ENCODE measurements at places on chromosomes 4 and X.

DNA sequence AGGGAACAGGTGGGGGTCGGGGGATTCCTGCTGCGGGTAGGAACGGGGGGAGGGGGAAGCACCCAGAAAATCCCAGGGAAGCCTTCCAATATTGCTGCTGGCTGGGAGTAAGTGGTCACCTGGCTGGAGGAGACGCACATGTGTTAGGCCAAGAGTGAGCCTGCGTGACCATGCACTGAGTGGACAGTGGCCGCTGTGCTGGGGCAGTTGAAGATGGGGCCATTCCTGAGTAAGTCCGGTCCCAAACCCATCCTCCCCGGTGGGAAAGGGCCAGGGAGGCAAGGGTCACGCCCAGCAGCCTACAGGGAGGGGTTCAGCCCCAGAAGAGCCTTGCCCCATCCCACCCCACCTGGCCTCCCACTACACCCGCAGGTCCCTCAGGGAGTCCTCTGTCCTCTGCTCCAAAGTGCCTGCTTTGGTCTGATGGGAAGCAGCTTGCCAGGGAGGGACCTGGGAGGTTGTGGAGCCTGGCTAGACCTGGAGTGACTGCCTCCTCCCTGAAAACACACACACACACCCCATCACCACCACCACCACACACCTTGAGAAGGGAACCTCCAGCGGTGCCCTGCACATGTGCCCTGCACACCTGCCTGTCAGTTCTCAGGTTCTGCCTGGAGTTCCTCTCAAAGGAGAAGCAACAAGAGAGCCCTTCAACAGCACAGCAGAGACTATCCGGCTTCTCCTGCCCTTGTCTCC, 6.1 kb downstream of the L1CAM start:
- DNase-seq: no peak

DNA sequence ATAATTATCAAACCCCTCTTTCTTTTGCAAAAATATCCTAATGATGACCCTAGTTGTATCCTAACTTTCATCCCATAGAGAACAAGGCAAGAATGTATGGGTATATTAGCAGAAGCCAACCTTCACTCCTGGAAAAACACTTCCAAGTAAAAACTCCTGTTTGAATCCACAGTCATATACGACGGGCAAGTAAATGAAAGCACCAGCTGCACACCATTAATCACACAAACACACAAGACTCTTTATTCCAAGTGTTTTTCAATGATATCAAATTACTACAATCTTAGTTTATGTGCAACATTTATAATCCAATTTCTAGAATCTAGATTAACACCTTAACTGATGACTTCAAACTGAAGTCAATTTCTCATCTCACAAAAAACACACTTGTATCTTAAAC, 22.9 kb downstream of the ACSL4 start:
- no peak for DNase-seq

DNA sequence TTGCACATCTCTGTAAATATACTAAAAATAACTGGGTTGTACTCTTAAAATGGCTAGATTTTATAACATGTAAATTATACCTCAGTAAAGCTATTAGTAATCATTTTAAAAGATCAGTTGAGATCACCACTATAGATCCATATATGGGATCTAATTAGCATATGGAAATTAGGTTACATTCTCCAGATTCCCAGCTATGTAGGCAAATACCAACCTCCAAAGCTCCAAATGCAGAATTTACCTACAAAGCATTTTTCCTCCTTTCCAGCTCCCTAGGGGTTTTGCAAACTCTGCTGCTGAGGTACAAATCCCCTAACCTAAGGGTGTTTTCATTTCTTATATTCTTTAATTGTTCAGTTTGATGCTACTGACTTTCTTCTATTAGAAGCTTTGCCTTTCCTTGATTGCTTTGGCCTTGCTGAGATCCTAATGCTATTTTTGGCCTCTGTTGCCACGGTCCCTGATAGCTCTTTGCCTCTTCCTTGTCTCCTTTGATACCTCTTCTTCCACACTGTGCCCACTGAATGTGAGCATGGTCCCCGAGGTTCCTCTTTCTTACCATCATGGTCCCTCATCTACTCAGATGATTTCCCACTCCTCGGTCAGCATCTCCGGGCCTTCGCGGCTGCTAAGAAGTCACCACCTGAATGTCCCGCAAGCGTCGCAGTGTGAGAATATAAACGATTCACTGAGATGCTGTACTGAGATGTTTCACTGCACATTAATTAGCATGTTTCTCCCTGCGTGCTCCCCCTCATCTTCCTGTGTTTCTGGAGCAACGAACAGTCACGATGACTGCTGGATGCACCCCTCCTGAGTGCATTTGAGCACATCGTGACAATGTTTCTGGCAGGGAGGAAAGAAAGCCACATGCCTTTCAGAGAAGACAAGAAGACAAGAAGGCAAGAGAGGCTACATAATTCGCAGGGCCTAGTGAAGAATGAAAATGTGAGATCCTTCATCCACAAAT, 23.8 kb downstream of the ENPP6 start:
- DNase-seq: no peak

- DNase-seq: no peak
These were observed 44.2 kb upstream of the SPRY1 start for GRCh38 chr4:123352240-123352945.

GRCh38 chr4:2095236-2096072, 36.3 kb downstream of the NAT8L start:
- no peak for DNase-seq

DNA sequence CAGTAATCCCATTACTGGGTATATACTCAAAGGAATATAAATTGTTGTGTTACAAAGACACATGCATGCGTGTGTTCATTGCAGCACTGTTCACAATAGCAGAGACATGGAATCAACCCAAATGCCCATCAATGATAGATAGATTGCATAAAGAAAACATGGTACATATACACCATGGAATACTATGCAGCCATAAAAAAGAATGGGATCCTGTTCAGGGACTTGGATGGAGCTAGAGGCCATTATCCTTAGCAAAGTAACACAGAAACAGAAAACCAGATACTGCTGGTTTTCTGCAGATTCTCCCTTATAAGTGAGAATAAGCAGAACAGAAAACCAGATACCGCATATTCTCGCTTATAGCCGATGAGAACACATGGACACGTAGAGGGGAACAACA, 43.5 kb downstream of the FAM193A start:
- no peak for DNase-seq

DNA sequence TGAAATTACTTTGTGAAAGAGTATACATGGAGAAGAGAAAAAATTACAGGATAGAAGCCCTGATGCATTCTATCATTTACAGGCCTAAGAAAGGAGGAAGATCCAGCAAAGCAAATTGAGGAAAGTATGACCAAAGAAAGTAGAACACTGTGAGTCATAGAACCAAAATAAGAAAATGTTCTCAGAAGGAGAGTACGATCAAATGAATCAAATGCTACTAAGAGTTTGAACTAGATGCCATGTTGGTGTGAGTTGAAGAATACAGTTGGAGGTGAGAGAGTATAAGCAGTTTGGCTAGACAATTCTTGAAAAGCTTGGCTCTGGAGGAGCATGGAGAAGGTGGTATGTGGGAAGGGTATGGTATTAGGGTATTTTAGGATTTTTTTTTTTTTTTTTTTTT, 161.8 kb downstream of the RPA4 start:
- DNase-seq: no peak

DNA sequence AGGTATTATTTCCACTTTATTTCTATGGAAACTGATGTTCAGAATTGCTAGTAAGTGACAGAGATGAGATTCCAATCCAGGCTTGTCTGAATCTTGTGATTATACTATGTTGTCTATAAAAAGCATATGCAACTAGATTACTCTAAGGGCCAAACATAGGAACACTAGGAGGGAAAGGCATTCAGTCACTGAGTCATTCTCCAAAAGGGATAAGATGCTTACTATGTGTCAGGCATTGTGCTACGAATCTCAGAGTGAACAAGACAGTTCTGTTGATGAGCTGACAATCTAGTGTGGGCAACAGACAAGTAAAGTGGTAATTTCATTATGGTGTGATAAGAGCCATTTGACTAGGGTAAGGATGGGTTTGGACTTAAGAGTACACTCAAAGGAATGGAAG, 77.2 kb downstream of the RASL11B start:
- DNase-seq: no peak

GRCh38 chrX:11241720-11242119, 51.5 kb upstream of the AMELX start:
- DNase-seq: no peak

DNA sequence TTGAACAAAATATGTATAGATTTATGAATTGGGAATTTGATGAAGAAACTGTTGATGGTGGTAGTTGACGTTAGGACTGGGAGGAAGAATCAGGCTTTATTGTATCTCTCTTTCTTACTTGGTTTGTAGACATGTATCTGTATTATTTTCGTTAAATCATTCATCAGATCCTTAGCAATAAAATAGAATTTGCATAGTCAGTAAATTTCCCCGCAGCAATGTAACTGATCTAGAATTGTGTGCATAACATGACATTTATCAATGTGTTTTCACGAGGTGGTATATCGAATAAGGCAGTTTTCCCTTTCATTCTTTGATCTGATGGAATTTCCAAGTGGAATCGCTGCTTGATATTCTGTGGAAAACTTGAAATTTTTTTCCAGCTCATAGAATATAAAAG, 308.8 kb downstream of the SPRY1 start:
- DNase-seq: no peak

- no peak for DNase-seq
These were observed 117.7 kb downstream of the FSTL5 start for GRCh38 chr4:162046135-162046534.

- DNase-seq: no peak
These were observed 3.8 kb downstream of the ARHGEF38 start for GRCh38 chr4:105556206-105556605.

GRCh38 chr4:136731025-136731424, 801.3 kb downstream of the PCDH18 start:
- no peak for DNase-seq

- DNase-seq: no peak
These were observed 4.0 kb downstream of the DCLK2 start for GRCh38 chr4:150082241-150082640.

DNA sequence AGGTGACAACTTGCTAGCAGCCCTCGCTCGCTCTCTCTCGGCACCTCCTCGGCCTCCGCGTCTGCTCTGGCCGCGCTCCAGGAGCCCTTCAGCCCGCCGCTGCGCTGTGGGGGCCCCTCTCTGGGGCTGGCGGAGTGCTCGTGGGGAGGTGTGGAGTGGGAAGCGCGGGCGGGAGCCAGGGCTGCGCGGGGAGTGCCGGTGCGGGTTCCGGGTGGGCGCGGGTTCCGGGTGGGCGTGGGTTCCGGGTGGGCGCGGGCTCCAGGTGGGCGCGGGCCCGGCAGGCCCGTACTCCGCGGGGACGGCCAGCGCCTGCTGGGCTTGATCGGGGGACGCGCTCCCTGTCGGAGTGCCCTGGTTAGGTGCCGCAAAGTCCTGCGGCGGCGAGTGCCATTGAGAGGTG, 384.3 kb downstream of the GPM6A start:
- DNase-seq: no peak

GRCh38 chr4:127141856-127142255, 490.9 kb upstream of the INTU start:
- DNase-seq: no peak

DNA sequence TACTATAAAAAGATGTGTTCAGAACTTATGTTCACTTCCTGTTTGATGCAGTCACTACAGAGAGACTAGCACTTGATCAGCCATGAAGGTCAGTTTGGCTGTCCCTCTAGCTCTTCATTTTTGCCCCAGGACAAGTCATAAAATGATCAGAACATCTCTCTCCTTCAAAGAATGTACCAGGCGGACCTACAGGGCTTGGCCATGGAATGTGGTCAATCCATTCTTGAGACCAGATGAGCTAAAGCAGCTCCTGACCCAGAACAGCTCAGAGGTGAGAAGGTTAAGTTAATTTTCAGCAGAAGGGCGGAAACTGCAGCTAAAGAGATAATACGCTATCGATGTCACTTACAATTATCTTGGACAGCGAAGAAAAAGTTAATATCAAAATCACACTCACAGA, 49.2 kb upstream of the TAB3 start:
- no peak for DNase-seq

- DNase-seq: no peak
These were observed 55.7 kb downstream of the ANTXR2 start for GRCh38 chr4:80017125-80017854.

GRCh38 chr4:8558080-8558960, 21.9 kb upstream of the GPR78 start:
- no peak for DNase-seq

DNA sequence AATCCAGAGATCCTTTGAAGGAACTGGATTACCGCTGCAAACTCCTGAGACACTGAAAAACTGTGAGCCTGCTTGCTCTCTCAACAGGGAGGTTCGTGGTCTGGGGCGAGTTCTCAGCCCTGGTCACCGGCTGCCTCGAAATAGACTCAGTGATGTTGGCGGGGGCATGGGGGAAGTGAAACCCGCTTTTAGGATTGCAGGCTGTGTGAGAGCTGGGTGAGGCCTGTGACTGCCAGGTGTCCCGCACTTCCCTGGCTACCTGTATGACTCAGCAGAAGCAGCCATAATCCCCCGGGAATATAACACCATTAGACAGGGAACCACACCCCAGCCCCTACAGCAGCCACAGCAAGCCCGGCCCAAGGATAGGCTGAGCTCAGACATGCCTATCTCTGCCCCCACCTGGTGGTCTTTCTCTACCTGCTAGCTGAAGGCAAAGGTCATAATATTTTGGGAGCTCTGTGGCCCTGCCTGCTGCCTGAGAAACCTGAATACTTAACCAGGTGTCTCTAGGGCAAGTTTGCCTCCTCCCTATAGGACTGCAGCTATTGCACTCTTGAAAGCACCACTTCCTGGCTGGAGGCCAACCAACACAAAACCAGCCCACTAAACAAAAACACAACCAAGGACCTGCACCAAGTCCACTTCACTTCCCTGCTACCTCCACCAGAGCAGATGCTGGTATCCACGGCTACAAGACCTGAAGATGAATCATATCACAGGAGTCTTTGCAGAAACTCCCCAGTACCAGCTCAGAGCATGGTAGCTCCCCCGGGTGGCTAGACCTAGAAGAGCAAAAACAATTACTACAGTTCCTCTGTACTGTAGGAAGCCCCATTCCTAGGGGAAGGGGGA, 202.0 kb downstream of the RRAGB start:
- DNase-seq: no peak

DNA sequence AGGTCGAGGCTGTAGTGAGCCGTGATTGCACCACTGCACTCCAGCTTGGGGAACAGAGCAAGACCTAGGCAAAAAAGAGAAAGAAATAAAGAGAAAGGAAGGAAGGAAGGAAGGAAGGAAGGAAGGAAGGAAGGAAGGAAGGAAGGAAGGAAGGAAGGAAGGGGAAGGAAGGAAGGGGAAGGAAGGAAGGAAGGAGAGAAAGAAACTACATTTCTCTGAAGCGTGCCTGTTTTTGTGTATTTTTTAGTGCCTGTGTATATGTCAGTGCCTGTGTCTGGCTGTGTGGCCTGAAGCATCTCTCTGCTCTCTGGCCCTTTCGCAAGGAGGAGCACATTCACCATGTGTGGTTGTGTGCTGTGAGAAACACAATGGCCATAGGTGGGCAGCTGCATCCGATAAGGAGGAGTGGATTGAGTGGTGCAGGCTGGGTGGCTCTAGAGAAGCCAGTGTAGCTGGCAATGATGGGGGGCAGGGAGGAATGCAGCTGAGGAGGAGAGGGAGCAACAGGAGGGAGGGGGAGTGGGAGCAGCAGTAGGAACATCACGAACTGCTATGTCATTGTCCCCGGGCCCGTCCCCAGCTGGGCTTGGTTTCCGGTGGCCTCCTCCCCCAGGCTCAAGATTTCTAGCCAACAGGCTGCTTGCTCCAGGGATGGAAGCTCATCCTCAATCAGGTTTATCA, 11.4 kb downstream of the SYN1 start:
- DNase-seq: no peak
